ENCODE measurements at places on chromosomes 6 and 20.

- DNase-seq = peak; percentile 66
These were observed 3.6 kb downstream of the MYCT1 start for GRCh38 chr6:152701081-152701862.

GRCh38 chr6:165274611-165275010, 34.8 kb downstream of the C6orf118 start:
- DNase-seq = no peak

GRCh38 chr20:62918147-62918546, 8.2 kb downstream of the DIDO1 start:
- no peak for DNase-seq

DNA sequence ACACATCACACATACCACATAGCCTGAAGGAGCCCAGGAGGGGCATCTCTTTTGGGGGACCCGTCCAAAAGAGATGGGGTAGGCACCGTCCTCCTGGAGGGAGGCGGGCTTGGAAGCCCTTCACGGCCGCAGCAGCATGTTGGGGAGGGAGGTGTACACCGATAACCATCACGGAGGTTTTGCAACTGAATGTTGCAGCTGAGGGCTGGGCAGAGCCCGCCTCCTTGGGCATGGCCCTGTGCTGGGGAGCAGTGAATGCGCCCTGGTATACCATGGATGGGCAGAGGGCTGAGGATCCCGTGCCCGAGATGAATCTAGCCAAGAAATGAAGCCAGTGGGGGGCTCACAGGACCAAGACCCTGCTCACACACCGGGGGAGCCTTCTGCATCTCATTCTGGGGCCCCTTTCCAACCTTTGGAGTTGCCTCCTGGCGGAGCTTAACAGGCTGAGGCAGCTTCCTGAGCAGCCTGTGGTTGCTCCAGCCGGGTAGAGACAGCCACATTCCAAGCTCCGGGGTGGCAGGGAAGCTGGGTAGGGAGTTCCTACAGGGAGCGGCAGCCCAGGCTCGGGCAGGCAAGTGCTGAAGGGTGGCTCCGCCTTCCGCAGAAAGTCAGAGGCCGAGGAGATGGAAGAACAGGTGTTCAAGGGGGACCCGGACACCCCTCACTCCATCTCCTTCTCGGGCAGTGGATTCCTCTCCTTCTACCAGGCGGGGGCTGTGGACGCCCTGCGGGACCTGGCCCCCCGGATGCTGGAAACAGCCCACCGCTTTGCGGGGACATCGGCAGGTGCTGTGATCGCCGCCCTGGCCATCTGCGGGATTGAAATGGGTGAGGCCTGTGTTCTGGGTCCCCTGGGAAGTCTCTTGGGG, at the start of gene PNPLA1:
Gene PNPLA1, plus strand, starts transcription at position 227 of the 872 bp plus-strand sequence. Its CDS starts 400 bp downstream, at position 627.
- DNase-seq = no peak

DNA sequence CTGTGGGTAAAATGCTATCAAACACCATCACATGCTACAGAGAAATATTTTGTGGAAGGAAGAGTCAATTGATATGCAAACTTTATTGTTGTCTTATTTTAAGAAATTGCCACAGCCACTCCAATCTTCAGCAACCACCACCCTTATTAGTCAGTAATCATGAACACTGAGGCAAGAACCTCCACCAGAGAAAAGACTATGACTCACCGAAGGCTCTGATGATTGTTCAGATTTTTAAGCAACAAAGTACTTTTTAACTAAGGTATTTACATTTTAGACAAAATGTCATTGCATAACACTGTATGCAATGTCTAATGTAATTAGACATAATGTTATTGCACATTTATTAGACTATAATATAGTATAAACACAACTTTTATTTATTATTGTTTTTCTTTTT, 26.2 kb upstream of the MMP24 start:
- peak; percentile 87 for DNase-seq

DNA sequence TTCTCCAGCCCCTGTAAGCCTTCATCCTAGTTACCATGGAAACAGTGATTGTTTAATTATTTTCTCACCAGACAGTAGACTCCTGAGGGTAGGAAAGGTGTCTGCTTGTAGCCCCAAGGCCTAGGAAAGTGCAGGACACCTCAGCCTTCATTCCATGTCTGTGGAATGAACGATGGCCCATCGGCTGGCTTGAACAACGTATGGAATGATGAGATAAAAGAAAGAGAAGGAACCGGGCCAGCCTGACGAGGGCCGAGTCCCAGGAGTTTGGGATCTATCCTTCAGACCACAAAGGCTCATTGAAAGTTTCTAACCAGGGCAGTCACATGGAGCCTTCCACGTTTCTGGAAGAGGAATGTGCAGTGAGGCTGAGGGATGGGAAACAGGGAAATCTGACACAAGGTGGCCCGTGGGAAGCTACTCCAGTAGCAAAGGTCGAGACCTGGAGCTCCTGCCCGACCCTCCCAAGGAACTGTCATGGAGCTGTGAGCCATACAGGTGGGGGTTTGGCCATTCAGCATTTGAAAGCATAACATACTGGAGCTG, 46.1 kb downstream of the PRDM1 start:
- DNase-seq = no peak

DNA sequence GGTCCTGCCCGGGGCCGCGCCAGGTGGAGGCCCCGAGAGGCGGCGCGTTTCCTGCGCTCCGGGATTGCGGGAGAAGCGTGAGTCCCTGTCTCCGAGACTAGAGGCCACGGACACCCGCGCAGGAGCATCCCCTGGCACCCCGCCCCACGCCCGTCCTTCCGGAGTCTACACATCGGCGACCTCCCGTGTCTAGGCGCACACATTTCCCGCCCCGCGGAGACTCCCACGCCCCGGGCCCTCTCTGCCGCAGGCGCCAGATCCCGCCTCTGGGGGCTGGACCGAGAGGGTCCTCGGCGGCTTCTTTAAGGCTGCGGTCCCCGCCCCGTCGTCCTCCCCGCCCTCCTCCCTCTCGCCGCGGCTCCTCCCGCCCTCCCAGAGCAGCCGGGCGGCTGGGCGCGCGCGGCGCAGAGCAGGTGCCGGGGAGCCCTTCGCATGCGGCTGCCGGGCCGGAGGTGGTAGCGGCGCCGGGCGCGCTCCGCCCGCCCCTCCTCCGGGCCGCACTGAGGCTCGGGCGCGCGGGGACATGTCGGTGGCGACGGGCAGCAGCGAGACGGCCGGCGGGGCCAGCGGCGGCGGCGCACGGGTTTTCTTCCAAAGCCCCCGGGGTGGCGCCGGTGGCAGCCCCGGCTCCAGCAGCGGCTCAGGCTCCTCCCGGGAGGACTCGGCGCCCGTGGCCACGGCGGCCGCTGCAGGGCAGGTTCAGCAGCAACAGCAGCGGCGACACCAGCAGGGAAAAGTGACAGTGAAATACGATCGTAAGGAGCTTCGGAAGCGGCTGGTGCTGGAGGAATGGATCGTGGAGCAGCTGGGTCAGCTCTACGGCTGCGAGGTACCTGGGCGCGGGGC, at the start of gene PPP1R14C:
Gene PPP1R14C, plus strand, starts transcription at position 375 of the 846 bp plus-strand sequence. Its CDS starts 149 bp downstream, at position 524.
- peak; percentile 2 for DNase-seq

DNA sequence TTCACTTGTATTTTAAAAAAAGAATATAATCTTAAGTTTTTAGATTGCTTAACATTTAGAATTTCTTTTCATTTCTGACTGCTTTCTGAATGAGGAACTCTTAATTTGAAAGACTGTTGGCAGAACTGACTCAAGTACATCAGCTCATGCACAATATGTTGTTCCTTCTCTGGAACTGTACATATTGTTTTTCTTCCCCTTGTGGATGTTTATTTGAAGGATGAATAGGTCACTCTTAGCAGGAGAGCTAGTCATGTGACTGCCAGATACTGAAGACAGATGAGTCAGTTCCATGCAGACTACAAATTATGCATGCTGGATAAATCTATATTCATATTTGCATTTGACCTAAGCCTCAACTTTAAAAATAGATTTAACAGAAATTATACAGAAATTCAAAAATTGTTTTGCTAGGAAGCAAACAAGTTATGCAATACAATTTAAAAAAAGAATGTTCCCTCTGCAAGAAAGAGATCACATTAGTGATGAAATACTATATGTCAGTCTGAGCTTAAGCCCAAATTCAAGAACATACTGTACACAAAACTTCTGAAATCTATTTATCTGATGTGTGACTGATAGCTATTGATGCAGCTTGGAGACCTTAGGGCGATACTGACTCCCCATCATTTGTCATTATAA, 1274.9 kb upstream of the GJE1 start:
- peak; percentile 97 for DNase-seq

Measured in cardiac fibroblast (primary cell).